ENCODE measurements at places on chromosomes 2 and 18. TPM values are rescaled to one million over a fixed set of nuclear protein-coding genes. Genes with fewer than 3 reads are reported as not detected.

ANKRD23 gene
- polyA plus RNA-seq, result 1.4 TPM

LRP2 gene
- polyA plus RNA-seq, result not detected

GRCh38 chr18:21853016-21853415, 112.4 kb downstream of the MIB1 start:
- DNase-seq, result no peak

- DNase-seq, result no peak
Observed at GRCh38 chr2:240394549-240394948, 40.9 kb upstream of the GPC1 start.

DSG1 gene
- polyA plus RNA-seq, result not detected

GRCh38 chr2:102256276-102256675, 55.1 kb upstream of the IL1RL1 start:
- no peak for DNase-seq

- DNase-seq, result no peak
Observed at GRCh38 chr2:85327160-85327821, 498 bp downstream of the TGOLN2 start.

- no peak for DNase-seq
Observed at GRCh38 chr2:226773291-226773690, 26.3 kb downstream of the IRS1 start.

DNA sequence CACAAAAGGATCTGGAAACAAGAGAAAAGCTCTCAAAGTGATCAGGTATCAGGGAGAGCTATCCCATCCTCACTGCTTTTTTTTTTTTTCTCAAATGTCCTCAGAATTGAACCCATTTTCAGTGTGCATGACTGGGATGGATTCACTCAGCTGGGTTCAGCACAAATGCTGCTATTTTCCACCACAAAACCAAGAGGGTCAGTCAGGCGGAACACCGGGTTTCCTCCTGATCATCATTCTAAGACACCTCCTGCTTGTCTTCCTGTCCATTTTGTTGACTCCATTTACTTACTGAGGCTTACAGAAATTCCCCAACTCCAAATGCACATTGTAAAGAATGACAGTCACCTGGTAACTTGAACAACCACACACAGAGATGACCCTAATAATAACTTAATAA, 39.9 kb downstream of the CYRIA start:
- DNase-seq, result no peak

DNA sequence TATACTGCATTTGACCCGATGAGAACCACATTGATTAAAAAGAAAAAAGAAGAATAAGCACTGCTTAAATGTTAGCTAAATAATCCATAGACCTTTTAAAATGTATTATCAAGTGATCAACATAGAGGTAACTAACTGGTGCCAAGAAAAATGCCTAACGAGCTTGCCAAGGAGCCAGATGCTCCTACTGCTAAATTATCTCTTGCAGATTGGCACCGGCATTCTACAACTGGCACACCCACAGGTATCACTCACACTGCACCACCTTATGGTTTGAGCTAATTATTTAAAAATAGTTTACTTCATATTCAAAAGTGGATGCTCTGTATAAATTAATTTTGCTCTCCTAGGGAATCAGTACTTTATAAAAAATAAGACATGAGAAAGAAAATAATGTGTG, 341.6 kb upstream of the CDH7 start:
- DNase-seq, result no peak

ABCG5 gene
- polyA plus RNA-seq, result not detected

GRCh38 chr18:62767321-62767720, 52.0 kb downstream of the PHLPP1 start:
- DNase-seq, result no peak

DNA sequence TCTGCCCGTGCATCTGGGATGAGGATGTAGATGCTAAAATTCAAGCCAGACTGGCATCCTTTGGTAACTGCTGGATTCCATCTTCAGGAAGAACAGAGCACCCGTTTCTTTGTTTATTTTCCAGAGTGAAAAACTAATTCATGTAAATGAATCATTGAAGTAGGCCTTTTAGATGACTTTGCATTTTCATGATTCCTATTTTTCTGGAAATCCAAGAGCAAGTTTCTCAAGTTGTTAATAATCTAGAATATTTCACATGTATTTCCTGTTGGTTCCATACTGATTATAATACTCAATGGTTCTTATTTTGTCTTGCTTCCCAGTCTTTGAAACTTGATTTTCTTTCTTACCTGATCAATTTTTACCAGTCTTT, 328.4 kb downstream of the LPIN1 start:
- no peak for DNase-seq

CHST9 gene
- not detected for polyA plus RNA-seq

DNA sequence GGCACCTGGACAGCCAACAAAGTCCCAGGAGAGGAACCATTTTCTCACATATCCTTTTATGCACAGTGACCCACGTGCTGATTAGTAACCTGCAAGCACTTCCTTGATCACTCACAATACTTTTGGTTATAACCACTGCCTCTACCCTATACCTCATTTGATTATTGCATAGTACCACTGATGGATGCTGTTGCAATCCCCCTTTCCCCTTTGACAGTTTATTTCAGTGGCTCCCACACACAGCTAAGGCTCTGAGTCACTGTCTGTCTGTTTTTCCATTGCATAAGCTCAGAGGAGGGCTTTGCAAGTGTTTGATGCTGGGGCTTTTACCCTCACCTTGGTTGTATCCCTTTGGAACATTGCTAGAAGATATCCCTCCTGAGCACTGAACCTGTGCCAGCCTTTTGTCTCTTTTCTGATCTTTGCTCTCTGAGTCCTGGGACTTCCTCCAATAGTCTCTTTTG, 101.7 kb upstream of the RBBP8 start:
- DNase-seq, result no peak

DNA sequence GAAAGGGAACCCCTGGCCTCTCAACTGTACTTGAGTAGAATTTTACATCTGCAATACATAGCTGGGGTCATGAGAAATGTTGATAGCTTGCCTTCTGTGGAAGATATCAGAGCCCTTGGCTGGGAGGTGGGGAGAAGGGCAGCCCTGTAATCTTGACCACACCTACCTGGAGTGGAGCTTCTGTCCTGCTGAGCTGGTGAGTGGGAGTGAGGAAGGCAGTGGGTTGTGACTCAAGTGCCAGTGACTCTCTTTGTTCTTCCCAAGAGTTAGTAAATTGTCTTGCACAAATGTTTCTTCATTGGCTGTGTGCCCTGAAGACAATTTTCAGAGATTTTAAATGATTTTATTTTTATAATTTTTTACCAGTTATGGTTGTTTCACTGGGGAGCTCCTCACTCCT, 277.3 kb downstream of the MBD5 start:
- no peak for DNase-seq

GRCh38 chr2:180124273-180125139, 117.4 kb upstream of the CWC22 start:
- DNase-seq, result no peak

All from BJ (cell line).